ENCODE measurements at places on chromosomes 3 and 15.
A peak's percentile ranks its signal among the peaks of the same experiment; 100 is the strongest.

GRCh38 chr3:129226374-129226773, 23.0 kb upstream of the COPG1 start:
- peak; percentile 92 for DNase-seq

DNA sequence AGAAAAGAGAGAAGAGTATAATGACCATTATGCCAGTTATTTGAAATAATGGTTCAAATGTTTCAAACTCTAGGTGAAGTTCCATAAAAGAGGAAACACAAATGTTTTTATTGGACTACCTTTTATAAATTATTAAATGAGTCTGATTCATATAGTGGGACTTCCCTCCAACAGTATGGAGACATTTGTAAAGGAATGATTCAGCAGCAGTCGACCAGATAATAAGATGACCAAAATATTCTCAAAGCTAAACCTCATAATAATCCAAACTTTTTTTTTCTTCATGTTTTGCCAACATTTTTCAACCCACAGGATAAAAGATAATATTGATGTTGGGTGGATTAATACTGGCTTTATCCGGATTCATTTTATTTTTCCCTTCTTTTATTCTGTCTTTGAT, 18.8 kb downstream of the TIPARP start:
- DNase-seq, result peak; percentile 62

DNA sequence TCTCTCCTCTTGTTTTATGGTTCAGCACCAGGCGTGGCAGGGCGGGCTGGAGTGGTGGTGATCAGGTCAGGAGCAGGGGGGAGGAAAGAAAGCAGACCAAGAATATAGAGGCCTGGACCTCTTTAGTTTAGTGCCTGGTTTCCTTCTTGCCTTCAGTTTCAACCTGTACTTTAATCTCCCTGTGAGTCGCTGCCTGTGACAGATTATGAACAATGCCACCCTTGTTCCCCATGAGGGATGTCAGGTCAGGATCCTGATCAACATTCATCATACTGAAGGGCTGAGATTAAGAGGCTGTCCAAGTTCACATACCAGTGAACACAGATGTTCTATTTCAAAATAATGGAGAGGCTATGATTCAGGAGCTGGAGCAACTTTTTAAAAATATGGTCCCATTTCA, 11.4 kb downstream of the ENTPD3 start:
- DNase-seq, result no peak

GRCh38 chr3:56706629-56707028, 23.6 kb upstream of the TASOR start:
- no peak for DNase-seq

- DNase-seq, result peak; percentile 75
Observed at GRCh38 chr3:186108106-186108940, 566 bp downstream of the ETV5 start.

DNA sequence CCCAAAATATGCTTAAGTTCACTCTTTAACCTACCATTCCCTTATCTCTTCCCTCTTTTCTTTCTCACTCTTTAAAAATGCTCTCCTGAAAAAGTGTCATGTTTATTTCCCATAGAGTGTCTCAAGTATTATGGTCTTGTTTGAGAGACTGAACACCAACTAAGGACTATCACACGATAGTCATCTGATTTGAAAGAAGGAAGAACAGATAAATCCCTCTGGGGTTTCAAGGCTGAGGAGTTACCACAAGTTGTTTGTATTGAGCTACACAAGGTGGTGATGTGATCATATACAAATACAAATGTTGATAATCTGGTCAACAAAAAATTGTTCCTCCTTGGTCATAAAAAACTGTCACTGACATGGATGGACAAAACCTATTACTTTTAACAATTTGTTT, 13.8 kb downstream of the MEIS2 start:
- DNase-seq, result no peak

GRCh38 chr3:105355408-105356061, 11.2 kb upstream of the ALCAM start:
- DNase-seq, result peak; percentile 47

- peak; percentile 84 for DNase-seq
Observed at GRCh38 chr3:67635257-67635656, 19.2 kb downstream of the SUCLG2 start.

DNA sequence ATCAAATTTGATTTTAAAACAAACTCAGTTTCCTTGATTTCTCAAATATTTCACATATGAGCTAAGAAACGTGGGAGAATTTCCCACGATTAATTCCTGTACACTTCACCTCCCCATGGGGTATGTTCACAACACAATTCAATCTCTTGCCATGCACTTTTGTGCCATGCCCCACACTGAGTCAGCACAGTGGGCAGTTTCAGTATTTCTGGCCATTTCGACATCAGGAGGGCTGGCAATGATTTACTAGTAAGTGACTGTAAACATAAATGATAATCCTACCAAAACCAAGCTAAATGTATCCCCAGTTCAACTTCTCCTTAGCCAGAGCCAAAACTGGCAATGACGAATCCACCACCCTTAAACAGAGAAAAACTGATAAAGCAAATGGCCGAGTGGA, 293.6 kb downstream of the FGF12 start:
- peak; percentile 3 for DNase-seq

DNA sequence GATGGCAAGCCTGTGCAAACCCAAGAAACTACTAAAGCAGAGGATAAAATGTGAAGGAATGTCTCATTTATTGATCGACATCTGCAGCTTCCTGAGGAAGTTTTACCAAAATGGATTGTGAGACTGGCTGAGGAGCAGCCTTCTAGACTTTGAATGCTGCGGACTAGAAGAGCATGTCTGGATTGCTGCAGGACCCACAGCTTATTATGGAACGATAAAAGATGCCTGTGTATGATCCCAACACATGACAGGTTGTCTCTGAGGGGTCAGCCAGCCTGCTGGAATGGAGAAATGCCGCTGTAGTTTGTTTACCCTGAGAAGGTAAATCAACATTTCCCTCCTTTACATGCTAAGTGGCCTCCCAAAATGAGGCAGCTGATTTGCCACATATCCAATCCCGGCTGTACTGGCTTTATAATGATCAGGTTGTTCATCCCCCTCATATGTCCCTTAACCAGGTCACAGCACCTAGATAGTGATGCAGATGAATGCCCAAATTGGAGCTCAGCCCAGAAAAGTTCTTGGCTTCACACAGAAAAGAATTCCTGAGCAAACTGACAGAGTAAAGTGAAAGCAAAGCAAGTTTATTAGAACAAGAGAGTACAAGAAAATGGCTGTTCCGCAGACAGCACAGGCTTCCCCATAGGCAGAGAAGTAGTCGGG, 63.9 kb downstream of the IL12A start:
- no peak for DNase-seq

DNA sequence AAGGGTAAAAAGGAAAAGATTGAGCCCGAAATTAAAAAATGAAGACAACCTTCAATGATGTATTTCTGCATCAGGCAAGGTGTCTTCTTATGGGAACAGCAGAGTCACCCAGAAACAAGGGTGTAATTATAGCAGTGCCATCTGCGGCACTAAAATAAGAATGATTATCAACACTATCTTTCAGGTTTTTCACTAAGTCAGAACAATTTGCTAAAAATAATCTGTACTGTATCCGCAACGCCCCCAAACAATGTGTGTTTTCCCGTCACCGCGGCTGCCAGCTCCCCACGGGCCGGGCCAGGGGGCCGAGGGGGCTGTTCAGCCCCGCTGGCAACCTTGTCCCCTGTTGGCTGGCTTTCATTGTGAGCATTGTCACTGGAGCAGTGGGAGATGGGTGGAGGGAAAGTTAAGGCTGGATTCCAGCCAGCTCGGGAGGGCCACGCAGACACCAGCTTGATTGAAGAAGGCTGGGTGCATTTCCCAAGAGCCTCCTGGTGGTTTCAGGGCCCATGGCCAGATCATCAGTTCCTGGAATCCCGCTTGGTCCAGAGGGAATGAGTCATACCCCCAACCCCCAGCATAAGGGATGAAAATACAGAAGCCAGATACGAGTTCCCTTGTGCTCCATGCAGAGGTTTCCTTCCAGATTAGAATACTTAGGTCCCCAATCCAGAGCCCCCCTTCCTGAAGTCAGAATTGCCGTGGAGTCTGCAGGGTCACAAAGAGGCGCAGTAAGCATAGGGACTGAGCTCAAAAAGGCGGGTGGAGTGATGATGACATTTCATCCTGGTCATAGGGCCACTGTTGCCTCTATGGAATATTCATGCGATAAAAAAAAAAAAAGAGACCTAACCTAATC, 90.2 kb upstream of the KLF13 start:
- DNase-seq, result peak; percentile 91

DNA sequence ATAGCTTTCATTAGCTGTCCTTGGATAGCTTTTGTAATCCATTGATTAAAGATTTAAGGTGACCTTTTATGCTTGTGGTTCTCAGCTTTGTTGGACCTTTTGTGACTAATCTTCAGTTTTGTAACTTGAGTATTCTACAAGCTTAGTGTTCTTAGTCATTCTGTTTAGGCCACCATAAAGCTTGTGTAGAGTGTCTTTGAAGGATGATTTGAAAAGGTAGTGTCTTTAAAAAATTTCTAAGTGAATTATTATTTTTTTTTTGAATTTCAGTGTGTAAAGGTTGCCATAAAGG, 7.5 kb downstream of the MORF4L1 start:
- peak; percentile 54 for DNase-seq

- peak; percentile 39 for DNase-seq
Observed at GRCh38 chr3:41881233-41881821, 80.6 kb downstream of the ULK4 start.

DNA sequence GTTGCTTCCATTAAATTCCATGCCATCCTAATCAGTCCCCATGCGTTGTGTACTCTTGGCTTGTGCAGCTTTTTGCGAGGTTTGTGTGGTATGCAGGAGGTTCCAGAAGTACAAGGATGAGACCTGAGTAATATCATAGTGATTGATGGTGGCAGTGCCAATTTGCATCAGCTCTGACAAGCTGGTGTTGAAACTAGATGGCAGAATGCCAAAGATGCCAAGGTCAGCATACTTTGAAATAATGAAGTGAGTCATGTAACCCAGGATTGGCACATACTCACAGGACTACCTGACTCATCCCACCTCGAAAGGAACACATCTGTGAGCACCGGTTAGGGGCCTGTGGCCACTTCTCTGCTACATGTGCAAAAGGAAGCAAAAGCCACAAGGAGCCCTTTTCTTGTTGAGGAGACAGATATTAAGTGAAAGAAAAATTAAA, 14.3 kb downstream of the KAT2B start:
- peak; percentile 87 for DNase-seq

GRCh38 chr15:75348034-75348561, 1.3 kb downstream of the NEIL1 start:
- peak; percentile 15 for DNase-seq

GRCh38 chr3:112138219-112138969, 5.3 kb upstream of the GCSAM start:
- DNase-seq, result no peak
